ENCODE measurements at places on chromosomes 16 and 17.

DNA sequence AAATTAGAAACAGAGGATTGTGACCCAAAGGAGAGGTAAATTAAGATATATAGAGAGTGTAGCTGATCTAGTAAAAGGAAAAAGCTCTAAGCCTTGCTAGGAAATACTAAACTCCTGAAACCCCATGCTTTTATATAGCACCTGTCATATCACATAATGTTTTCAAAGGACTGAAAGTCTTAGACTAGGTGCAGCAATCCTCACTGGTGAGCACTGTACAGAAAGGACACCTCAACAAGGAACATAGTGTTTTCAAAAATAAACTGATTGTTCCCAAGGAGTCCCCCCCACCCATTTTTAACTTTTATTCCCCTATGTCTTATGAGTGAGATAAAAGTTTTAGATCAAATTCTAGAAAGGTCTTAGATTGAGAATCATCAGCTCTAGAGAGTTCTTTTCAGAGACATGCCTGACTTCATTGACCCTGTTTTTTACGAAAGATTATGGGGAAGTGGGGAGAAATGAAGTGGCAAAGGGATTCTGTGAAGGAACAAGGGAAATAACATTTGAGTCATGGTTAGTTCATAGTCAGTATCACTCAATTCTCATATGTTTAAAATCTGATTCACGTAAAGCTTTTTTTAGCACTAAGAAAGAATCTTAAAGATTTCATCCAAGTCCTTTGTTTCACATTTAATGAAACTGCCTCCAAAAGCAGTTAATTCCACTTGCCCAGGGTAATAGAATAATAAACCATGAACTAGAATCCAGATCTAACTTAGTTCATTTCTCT, 166.4 kb downstream of the CYB561 start:
- DNase-seq, result no peak

DNA sequence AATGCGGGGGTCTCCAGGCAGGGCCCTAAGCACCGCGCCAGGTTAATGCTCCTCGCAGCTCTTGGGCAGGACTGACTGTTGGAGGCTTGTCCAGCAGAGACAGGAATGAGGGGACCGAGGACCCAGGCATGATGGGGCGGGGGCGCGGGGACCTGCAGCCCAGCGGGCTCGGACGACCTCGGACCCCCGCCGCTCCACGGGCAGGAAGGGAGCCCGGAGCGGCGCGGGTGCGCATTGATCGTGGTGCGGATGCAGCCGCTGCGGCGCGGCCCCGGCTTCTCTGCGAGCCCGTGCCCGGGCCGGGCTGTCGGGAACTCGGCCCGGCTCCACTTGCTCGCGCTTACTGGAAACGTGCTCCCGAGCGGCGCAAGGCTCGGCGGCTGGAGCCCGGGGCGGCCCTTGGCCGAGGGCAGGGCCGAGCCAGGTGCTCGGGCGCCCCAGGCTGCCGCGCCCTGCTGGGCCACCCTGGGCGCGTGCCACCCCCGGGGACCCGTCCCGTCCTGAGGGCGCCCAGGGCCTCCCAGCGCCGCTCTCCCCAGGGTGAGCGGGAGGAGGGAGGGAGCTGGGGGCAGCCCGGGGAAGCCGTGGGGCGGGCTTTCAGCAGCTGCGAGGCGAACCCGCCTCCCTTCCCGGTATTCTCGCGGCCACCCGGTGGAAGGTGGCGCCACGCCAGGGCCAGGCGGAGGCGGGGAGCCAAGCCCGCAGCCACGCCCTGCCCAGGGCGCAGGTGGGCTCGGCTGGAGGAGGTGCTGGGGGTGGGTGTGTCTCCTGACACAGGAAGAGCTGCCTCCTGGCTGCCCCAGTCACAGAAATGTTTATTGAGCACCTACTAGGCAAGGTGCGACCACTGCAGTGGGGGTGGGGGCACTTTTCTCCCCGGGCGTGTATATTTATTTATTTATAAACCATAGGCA, 45.9 kb downstream of the SOCS3 start:
- DNase-seq, result no peak

DNA sequence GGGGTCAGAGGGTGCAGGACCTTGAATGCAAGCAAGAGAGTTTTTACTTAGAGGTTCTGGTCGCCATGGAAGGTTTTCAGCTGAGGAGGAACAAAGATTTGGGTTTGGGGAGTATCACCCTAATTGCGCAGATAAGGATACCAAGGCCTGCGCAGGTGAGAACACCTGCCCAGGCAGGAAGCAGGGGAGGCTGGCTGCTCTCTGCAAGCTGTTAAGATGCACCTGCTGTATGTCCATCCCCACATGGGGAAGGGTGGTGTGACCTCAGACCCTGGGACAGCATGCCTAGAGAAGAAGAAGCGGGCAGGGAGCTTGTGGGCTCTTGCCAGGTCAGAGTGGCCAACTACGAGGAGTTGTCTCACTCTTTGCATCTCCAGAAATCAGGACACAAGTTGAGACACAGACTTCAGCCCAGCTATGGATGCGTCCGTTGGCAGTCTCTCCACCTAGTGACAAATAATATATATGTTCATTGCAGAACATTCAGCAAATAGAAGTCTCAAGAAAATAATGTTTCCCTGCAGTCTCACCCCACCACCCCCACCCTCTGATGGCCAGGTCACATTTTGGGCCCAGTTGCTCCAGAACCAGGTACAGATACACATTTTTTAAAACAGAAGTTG, 77.7 kb downstream of the SREBF1 start:
- no peak for DNase-seq

GRCh38 chr17:73705594-73705993, 61.3 kb upstream of the SDK2 start:
- DNase-seq, result no peak

DNA sequence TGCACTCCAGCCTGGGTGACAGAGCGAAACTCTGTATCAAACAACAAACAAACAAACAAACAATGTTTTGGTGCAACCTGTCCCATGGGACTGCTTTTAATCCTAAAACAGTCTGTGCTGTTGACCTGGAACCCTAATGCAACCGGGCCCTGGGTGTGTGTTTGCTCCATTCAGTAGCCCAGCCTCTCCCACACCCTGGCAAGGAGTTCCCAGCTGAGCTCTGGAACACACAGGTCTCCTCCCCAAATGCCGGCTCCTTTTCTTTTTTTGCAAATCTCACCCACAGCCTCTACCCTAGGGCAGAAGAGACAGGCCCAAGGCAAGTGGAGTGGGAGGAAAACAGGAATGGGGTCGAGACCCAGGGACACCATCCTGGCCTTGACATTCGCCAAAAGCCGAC, 29.8 kb upstream of the RASD1 start:
- no peak for DNase-seq

DNA sequence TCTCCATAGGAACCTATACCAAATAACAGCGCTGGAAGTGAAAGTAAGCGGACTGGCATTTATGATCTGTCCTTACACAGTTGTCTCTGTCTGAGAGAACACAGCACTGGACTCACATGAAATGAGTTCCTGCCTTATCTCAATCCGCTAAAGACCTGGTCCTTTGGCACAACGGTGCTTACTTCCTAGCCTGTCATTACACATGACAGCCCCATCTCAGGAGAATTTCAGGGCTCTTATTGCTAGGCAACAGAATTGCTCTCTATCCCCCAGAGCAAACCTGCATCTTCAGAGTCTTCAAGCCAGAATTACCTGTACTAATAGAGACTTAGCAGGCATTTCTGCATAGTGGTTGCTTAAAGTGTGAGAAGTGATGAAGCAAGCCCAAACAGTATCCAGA, 4.3 kb downstream of the KCNJ2 start:
- no peak for DNase-seq

GRCh38 chr17:29014716-29015115, 8.9 kb upstream of the SEZ6 start:
- DNase-seq, result no peak

- DNase-seq, result no peak
Observed at GRCh38 chr17:54425671-54426070, 475.0 kb upstream of the TOM1L1 start.

GRCh38 chr16:77288222-77288621, 89.0 kb downstream of the SYCE1L start:
- no peak for DNase-seq

DNA sequence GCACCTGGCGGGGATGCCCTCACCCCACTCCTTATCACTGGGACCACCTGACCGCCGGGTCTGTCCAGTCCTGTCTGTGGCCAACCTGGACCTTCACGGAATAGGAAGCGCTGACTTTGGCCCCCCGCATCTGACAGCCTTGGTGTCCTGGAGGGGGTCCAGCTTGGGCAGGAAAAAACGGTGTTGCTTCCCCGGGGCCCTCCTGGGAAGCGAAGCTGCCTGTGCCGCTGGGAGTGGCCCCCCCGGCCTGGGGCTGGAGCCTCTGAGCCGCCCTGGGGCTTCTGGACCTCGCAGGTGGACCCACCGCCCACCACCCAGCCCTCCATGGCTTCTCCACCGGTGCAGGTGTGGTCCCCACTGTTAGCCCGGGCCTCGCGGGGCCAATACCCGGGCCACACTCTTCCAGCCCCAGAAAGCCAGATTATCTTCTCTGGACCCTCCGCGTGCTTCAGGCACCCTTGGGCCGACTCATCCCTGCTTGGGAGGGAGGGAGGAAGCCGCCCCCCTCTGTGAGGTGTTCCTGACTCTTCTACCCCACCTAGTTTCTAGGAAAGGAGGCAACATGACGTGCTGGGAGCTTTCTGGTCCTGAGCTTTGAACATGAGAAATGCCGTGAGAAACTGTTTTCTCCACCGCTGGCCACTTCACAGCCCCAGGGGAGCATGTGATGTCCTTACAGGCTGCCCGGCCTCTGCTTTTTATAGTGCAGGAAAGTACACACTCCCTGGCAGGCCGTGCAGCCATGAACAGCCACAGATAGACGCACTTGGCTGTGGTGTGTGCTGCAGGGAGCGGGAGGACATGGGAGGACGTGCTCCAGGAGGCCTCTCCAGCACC, 1.1 kb downstream of the C1QTNF1 start:
- DNase-seq, result no peak

DNA sequence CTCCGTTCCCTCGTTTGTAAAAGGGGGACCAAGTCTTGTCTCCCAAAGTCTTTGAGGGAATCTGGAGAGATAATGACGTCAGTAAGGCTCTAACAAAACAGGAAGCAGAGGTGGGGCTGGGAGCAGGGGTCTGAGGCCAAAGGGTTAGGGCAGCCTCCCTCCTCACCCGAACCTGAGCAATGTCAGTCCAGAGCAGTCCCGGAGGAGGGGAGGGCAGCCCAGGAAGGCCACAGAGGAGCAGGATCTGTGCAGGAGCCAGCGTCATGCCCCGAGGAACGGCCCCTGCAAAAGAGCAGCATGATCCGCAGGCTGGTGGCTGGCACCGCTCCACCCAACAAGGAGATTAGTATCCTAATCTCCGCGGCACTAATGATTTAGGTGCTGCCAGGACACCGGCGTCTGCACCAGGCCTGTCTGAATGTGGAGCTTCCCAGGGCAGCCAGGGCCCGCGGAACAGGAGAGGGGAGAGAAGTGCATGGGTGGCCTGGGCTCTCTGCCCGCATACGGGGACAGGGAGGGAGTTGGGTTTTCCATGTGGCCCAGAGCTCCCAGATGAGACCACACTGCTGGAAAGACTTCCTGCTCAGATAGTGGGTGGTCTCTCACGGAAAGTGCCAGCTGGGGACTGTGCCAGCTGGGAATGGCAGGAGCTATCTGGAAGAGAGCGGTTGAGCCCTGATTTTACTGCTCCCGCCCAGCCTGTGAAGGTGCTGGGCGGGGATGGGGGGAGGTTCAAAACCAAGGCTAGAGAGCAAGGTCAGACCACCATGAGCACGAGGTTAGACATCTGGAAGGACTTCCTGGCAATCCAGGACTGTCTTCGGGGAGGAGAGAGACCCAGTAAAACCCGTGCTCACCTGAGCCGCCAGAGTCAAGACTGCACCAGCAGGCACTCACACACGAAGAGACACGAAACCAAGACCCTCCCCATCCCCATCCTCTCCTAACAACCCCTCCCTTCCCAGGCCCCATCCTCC, 11.0 kb upstream of the KRT17 start:
- no peak for DNase-seq

DNA sequence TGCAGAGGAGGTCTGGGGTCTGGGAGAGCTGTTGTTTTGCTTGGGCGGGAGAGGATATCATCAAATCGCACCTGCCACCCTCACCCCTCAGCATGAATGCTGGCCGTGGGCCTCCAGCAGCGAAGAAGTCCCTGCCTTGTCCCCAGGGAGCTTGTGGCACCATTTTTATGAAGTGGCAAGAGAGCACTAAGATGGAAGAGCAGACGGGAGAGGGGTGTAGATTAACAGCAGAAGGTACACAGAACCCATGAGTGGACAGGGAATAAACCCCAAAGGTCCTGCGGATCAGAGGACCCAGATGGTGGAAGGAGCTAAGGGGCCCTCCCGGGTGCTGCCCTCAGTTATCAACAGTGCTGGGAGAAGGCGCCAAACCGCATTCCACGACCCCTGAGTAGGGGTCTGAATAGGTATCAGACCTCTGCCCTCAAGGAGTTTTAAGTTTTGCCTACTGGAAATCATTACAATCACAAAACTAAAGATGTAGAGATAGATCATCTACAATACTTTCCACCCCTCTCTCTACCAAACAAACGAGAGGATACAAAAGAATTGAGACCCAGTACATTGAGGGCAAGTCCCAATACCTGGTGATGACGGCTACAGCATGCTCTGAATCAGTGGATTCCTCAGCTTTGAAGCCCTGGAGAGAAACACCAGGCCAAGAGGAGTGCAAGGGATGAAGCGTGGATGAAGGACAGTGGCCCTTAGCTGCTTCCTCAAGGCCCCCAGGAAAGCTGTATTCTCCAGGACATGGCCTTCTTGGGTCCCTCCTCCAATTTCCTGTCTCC, 60.2 kb downstream of the CCDC182 start:
- no peak for DNase-seq

- DNase-seq, result no peak
Observed at GRCh38 chr17:27290916-27291598, 2.9 kb upstream of the WSB1 start.

GRCh38 chr17:13334374-13334773, 267.4 kb downstream of the HS3ST3A1 start:
- DNase-seq, result no peak

DNA sequence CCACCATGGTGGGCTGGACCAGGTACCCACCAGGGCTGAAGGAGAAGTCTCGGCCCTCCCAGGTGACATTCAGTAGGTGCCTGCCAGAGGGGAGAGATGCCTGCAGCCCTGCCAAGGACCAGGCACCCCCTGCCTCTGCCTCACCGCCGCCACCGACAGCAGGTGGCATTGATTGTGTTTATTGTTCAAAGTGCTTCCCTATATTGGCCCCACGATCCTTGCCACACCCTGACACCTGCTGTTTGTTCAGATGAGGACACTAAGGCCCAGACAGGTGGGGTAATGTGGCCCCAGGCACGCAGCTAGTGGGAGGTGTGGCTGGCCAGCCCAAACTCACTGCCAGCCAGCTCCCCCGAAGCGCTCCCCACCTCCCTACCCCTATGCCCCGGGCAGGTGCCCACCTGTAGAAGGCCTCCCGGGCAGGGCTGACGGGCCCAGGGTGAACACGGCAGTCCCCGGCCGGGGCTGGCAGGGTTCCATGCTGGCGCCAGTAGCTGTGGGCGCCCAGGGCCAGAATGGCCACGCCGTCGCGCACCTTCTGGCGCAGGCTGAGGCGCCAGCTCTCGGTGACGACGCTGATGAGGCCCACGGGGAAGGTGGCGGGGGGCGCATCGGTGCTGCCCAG, 8.0 kb downstream of the GRIN2C start:
- no peak for DNase-seq

- no peak for DNase-seq
Observed at GRCh38 chr17:29623283-29623647, 553 bp upstream of the CORO6 start.

- no peak for DNase-seq
Observed at GRCh38 chr16:15885560-15886001, 2.8 kb downstream of the CEP20 start.
